ENCODE measurements at places on chromosomes 4 and X.

DNA sequence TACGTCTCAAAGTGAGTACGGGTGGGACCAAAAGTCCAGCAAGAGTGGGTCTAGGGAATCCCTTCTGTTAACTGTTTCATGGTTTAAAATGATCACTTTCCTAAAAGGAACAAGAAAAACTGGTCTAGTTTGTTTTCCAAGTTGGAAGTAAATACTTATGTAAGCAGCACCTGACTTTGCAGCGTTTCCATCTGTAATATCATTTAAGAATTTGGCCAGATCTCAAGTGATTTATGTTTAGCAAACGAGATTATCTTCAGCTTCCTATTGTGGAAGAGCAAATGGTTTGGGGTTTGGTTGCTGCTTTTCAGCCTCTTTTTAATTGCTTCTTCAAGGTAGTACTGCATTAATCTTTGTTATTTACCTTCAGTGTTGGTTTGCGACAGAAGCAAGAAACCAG, 50.4 kb downstream of the FHIP1A start:
- no peak for DNase-seq

GRCh38 chrX:130896802-130897501, 6.1 kb downstream of the ENOX2 start:
- DNase-seq: no peak

DNA sequence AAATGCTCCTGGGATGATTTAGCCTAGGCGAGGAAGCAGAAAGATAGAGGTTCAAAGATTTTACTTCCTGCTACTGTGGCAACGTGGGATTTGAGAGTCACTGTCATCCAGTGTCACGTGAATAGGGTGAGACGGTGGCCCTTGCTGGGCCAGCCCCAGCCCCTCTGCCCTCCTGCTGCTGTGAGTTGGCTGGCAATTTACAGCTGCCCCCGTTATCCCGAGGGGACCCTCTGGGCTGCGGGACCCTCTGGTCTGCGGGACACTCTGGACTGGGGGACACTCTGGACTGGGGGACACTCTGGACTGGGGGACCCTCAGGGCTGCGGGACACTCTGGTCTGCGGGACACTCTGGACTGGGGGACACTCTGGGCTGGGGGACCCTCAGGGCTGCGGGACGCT, 765.4 kb downstream of the TRIML1 start:
- no peak for DNase-seq

DNA sequence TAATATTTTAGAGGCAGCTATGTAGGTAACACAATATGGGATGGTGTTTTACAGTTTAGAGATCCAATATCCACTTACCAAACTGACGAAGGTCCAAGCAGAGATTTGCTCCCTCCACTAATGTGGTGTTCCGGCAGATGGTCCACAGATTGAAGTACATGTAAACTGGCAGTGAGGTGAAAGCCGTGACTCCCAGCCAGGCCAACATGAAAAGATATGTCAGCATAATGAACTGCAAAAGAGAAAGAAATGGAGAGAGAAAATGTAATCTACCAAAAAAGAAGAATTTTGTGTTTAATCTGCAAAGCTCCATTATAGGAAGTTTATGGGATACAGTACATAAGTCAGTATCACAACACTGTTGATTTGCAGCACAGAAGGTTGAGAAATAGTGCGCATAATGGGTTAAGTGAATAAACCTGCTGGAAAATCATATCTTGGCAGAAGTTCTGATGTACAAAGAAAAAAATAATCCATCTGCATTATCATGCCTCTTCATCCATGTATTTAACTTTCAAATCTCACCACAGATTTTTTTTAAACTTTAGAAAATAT, 160.2 kb downstream of the GPM6A start:
- no peak for DNase-seq

GRCh38 chr4:150001815-150002214, 76.4 kb upstream of the DCLK2 start:
- DNase-seq: no peak

- DNase-seq: no peak
These were observed 55.9 kb upstream of the EDNRA start for GRCh38 chr4:147425019-147425418.

DNA sequence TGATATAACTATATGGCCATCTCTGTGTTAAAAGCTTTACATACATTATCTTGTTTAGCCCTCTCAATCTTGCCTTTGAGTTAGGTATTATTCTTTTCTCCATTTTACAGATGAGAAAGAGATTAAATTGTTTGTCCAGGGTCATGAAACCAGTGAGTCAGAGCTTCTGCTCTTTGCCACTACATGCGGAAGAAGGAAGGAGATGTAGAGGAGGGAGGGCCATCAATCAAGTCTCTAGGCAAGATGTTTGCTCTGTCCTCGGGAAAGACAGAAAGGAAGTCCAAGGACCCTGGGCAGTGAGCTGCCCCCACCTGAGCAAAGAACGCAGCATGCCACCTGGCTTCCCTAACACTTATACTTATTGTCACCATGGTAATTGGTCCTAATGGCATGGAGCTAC, 133.7 kb upstream of the IL1RAPL2 start:
- no peak for DNase-seq

DNA sequence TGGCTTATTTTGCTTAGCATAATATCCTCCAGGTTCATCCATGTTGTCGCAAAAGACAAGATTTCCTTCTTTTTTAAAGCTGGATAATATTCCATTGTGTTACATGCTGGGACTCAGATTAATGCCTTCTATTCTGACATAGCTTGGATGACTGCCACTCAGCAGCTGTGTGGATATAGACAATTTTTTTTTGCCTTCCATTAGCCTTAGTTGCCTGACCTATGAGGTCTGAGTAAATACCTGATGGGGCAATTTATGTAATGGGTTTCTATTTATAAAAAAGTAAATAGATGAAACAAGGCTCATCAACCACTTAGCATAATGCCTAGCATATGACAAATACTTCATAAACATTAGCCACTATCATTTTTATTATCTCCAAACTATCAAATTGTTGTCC, 515.4 kb downstream of the ZNF674 start:
- DNase-seq: no peak

DNA sequence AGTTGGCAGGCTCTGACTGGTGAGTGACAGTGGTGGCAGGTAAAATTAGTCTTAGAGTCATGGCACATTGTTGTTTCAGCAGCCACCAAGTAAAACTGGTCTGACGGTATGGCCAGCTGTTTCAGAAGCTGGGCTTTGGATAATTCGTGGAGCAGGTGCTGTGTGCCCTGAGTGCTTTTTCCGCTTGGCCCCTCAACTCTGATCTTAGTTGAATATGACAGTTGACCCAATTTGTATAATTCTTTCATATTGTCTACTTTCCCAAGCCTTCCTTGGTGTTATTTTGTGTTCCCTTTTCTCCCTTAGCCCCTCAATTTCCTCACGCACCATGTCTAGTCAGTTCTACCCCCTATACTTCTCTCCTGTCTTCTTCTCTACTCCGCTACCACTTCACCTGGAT, 32.0 kb downstream of the CDS1 start:
- DNase-seq: no peak

GRCh38 chrX:10534611-10535010, 85.8 kb downstream of the MID1 start:
- no peak for DNase-seq

GRCh38 chr4:98686847-98687246, 28.4 kb upstream of the TSPAN5 start:
- DNase-seq: no peak

GRCh38 chr4:78543424-78544125, 8.0 kb upstream of the ANXA3 start:
- no peak for DNase-seq

GRCh38 chr4:119506806-119507205, 121.8 kb downstream of the PDE5A start:
- no peak for DNase-seq

DNA sequence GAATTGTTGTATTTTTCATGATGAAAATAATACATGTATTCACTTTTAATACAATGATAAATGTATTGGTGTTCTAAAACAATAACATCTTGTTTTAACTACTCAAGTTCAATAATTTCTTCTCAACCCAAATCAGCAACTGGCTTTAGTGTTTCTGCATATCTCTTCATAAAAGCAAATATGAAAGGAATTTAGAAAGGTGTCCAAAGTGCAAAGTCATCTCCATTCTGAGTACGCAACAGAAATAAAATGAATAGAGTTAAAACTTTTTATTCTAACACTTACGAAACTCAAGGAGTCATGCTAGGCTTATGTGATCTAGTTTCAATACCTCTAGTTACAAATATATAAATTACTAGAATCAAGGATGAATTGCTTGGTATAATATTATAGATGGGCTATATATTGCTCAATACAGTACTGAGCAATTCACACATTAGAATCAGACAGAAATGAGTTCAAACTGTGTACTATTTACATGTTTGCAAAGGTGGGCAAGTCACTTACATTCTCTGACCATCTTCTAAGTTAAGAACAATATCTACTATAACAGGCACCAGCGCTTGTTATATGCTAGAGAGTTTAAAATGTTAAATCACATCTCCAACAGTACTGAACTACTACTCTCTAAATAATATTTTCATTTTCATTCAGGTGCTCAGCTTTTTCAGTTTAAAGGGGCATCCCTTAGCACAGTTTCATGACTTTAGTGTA, 51.5 kb downstream of the PPA2 start:
- DNase-seq: no peak

DNA sequence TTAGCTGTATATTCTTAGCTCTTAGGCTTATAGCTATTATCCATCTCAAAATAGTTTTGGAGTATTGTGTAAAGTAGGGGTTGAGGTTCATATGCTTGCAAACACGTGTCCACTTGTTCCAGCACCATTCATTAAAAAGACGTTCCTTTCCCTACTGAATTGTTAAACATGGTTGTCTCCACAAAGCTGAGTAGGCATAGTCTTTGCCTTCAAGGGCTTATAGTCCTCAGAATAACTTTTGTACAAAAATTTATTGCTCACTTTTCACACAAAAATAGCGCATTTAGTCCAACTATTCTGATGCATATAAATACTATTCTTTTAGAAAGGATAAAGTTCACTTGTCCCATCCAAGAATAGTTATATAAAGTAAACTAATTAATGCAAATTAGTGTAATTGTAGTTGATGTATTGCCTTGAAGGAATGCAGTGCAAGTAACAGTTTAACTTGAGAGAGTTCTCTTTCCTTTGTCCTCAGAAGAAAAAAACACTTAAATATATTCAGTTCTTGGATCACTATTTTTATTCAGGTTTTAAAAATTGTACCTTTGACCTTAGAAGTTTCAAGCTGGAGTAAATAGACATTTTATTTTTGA, 14.1 kb downstream of the LRIT3 start:
- DNase-seq: no peak

- no peak for DNase-seq
These were observed 4.8 kb downstream of the CAPN6 start for GRCh38 chrX:111265486-111265885.

DNA sequence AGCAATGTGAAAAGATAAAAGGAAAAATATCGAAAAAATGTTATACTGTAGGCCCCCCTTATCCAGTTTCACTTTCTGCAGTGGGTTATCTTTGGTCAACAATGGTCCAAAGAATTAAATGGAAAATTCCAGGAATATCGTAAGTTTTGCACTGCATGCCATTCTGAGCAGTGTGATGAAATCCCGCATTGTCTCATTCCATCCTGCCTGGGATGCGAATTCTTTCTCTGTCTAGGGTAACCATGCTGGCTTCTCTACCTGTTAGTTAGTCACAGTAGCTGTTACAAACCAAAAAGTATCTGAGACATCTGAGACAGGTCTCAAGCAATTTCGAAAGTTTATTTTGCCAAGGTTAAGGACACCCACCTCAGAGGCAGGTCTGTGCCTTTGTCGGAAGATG, 170.3 kb downstream of the COX18 start:
- no peak for DNase-seq

DNA sequence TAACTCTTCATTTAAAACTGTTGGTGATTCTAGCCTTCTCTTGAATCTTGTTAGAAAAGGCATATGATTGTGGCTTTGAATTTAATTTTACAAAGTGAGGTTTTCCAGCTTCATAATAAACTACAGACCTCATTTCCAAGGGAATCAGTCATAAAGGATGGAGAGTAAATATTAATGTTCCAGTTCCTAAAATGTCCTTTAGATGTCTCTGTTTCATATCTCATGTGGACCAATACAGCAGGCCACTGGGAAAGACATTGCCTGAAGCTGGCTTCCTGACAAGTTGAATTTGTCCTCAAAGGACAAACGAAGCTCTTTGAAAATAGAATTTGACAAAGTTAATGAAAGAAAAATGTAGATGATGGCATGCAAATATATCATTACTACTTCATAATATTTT, 125.4 kb downstream of the ZNF330 start:
- DNase-seq: no peak
